Activated CD4-positive, CD25-positive, alpha-beta regulatory T cell (primary cell): ENCODE measurements at places on chromosomes 6 and 20.

- no peak for DNase-seq
Measured at GRCh38 chr6:6915813-6916547, 191.8 kb upstream of the RREB1 start.

- no peak for DNase-seq
Measured at GRCh38 chr6:162817196-162817595, 89.4 kb downstream of the PACRG start.

DNA sequence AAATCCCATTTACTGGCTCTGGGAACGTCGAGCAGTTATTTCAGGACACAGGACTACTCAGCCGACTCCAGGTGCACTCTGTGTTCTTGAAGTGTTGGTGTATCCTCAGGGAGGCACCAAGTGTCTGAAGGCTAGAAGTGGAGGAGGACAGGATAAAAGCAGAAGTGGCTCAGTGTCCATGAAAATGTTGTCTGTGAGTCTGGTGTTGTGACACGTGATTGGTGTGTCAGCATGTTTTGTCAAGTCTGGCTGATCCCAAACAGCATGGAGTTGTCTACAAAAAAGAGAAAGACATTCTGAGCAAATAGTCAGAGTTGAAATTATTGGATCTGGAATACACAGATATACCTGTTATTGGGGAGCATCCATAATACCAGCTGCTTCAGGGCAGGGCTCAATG is 30.3 kb downstream of the SCGN start:
- no peak for DNase-seq

- no peak for DNase-seq
Measured at GRCh38 chr20:10330071-10330470, 104.0 kb downstream of the MKKS start.

- DNase-seq, result no peak
Measured at GRCh38 chr6:109002051-109002697, 92.5 kb downstream of the SESN1 start.

GRCh38 chr20:37223053-37223452 is 38.6 kb downstream of the GHRH start:
- no peak for DNase-seq
